Kidney (tissue), 22 donors: ENCODE measurements at places on chromosomes 5 and 9. TPM values are rescaled to one million over a fixed set of nuclear protein-coding genes. Genes with fewer than 3 reads are reported as not detected.

- H3K36me3 ChIP-seq = no peaks in the 10 kb centered on the region
- DNase-seq = no peak
- peak overlapping the region; percentile 70 for H3K4me3 ChIP-seq
- H3K27ac ChIP-seq = no peak overlapping the region
- no peaks in the 10 kb centered on the region for H3K27me3 ChIP-seq
- H3K4me1 ChIP-seq = peaks cover 8% of the 10 kb centered on the region
Measured at GRCh38 chr5:127228540-127229184, 61.9 kb upstream of the MEGF10 start.

FIBCD1 gene
- total RNA-seq = 0.25 TPM

SLC27A6 gene
- total RNA-seq = not detected

- H3K27ac ChIP-seq = no peak overlapping the region
- no peak overlapping the region for H3K4me3 ChIP-seq
- H3K36me3 ChIP-seq = no peaks in the 10 kb centered on the region
- peak; percentile 77 for DNase-seq
- H3K4me1 ChIP-seq = no peaks in the 10 kb centered on the region
Measured at GRCh38 chr5:170225326-170226128, 7.3 kb upstream of the C5orf58 start.

LMX1B gene
- total RNA-seq = 0.57 TPM

GRCh38 chr9:78664370-78664769 is 367.4 kb downstream of the PSAT1 start:
- no peaks in the 10 kb centered on the region for H3K4me1 ChIP-seq
- H3K4me3 ChIP-seq = no peak overlapping the region

HTR4 gene
- 0.22 TPM for total RNA-seq

DNA sequence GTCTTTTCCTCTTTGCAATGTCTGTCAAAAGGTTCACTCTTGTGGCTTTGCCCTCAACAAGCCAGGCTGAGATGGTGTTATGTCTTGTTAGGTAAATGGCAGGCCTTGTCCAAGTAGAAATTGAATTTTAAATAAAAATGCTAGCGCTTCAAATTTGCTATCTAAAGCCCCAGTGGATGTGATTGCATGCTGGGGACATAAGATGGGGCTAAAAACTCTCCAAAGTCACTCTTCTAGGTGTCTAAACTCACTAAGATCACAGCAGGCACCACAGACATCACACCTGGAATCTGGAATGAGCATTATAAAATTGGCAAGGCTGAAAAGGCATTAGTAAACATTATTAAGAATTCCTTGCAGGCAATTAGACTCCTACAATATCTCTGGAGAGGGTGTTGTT is 262.7 kb upstream of the CLINT1 start:
- DNase-seq = no peak
- no peaks in the 10 kb centered on the region for H3K27me3 ChIP-seq
- H3K4me1 ChIP-seq = peaks cover 2% of the 10 kb centered on the region
- H3K4me3 ChIP-seq = no peak overlapping the region

DNA sequence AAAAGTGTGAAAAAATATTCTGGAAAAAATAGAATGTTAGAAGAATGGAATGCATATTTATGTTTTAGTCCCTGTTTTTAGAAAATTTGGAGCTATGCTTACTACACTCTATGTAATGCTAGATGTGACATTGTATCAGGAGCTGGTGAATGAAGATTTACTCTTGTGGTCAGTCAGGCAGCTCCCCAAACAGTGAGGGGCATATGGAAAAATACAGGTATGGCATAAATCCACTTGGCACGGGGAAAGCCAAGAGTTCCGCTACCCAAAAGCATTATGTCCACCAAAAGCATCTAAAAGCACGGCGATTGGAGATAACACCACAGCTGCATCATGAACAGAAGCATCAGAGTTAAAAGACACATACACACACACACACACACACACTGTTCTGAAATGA is 220.2 kb upstream of the KLF9 start:
- H3K4me1 ChIP-seq = no peaks in the 10 kb centered on the region
- no peaks in the 10 kb centered on the region for H3K27me3 ChIP-seq
- peaks cover 10% of the 10 kb centered on the region for H3K36me3 ChIP-seq
- DNase-seq = no peak
- no peak overlapping the region for H3K27ac ChIP-seq
- no peak overlapping the region for H3K4me3 ChIP-seq

DNA sequence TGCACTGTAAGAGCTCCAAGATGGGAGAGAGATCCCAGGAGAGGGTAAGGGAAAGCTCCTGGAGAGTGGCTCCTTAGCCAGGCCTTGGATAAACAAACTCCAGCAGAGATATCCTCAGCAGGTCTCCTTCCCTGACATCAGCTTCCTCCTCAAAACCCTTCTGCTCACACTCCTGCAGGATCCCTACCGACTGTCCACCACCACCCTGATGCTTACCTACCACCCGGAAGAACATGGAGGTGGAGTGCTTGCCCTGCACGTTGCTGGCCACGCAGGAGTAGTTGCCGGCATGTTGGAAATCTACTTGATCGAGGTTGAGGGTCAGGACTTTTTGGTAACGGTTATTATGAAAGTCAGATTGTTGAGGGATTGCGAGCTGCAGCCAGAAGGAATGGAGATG is 9.3 kb downstream of the CSF1R start:
- no peaks in the 10 kb centered on the region for H3K36me3 ChIP-seq
- no peaks in the 10 kb centered on the region for H3K27me3 ChIP-seq
- no peak overlapping the region for H3K4me3 ChIP-seq
- H3K27ac ChIP-seq = no peak overlapping the region
- peak; percentile 16 for DNase-seq
- H3K4me1 ChIP-seq = no peaks in the 10 kb centered on the region

- no peak for DNase-seq
- no peak overlapping the region for H3K4me3 ChIP-seq
- no peaks in the 10 kb centered on the region for H3K36me3 ChIP-seq
Measured at GRCh38 chr9:36187414-36187813, 3.3 kb upstream of the CLTA start.

GRCh38 chr5:16727755-16728325 is 111.0 kb upstream of the RETREG1 start:
- H3K36me3 ChIP-seq = no peaks in the 10 kb centered on the region
- H3K27me3 ChIP-seq = no peaks in the 10 kb centered on the region

- H3K4me1 ChIP-seq = no peaks in the 10 kb centered on the region
- H3K4me3 ChIP-seq = no peak overlapping the region
- no peaks in the 10 kb centered on the region for H3K36me3 ChIP-seq
- no peak for DNase-seq
- H3K27ac ChIP-seq = no peak overlapping the region
Measured at GRCh38 chr9:132857616-132858342, 20.3 kb downstream of the AK8 start.

CD72 gene
- total RNA-seq = 7.1 TPM

DNA sequence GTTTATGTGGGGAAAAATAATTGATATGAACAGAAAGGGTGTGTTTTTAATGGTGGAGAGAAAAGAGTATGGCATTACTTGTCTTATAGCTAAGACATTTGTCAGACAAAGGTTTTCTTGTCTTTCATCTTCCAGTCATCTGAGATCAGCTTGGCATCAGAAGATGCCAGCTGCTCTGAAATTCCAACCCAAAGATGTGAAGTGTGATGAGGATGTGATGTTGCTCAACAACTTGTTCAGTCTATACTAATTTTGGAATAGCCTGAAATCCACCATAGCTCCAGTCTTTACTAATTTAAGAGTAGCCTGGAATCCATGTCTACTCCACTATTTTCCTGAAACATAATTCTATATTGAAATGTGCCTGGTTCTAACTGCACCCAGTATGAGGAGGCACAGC is 182.3 kb downstream of the CFAP90 start:
- H3K36me3 ChIP-seq = no peaks in the 10 kb centered on the region
- no peak for DNase-seq
- no peak overlapping the region for H3K27ac ChIP-seq
- no peak overlapping the region for H3K4me3 ChIP-seq

KCNV2 gene
- not detected for total RNA-seq
